Mucosa of descending colon (tissue), 3 donors: ENCODE measurements at places on chromosomes 5 and 9.

DNA sequence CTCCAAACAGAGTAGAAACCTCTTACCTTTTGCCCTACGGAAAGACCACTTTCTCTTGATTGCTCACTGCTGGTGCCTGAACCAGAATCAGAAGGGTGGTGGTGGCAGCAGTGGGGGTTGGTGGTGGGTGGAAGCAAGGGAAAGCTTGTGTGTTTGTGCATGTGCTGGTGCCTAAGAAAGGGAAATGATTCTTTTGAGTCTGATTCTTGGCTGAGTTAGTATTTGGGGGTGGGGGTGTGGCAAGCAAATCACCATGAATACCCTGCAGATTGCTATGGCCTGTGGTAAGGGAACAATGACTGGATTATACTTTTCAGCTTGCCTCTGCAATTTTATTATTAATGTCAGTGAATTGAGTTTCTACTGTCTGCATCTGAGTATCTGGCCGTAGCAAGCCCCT lies 106.6 kb downstream of the ARHGAP26 start:
- no peak for DNase-seq

GRCh38 chr9:102398205-102398604 lies 596.9 kb upstream of the CYLC2 start:
- DNase-seq: no peak

DNA sequence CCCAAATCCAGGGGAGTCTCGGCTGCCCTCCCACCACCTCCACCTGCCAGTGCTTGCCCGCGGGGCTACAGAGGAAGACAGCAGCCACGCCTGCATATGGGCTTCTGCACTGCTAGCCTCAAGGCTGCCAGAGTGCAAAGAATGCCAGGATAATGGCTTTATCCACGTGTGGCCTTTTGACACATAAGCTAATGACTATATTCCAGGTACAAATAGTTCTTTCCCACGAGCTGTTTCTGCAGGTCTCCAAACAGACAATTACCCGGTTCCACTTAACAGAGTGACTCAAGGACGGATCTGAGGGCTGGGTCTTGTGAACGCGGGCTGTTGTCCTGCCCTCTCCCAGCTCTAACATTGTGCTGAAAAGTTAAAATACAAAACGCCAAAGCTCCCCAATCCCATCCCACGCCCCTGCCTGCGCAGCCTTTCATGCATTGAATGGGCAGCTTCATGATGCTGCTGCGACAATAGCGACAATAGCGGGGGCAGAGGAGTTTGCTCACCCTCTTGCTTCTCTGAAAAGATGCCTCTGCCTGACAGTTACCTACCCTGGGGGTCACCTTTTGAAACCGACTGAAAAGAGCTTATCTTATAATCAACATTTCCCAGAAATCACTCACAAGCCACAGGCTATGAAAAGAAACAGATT lies 39.1 kb upstream of the MSH3 start:
- no peak for DNase-seq

GRCh38 chr9:134929193-134930158 lies 11.8 kb upstream of the FCN1 start:
- DNase-seq: no peak

- no peak for DNase-seq
These were observed 1.2 kb downstream of the CCNH start for GRCh38 chr5:87411586-87411972.

- DNase-seq: no peak
These were observed 95.4 kb upstream of the DAB2 start for GRCh38 chr5:39520232-39520572.

DNA sequence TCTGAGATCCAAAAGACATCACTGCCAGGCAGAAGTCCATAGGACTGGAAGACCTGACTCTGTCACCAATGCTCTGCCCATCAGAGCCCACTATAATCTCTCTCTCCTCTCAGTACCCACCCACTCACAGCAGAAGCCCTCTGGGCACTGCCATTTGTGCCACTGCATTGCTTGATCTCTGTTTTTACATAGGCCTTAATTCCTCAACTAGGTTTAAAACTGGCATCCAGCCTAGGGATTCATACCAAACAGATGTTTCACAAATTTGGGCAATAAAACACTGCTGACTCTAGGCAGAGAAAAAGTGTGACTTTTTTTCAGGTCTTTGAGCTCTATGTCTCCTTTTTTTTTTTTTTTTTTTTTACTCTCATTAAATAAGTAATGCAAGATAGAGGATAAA lies 91.1 kb upstream of the RANBP3L start:
- DNase-seq: no peak

GRCh38 chr5:1468247-1468612 lies 23.0 kb upstream of the SLC6A3 start:
- peak; percentile 47 for DNase-seq

GRCh38 chr5:122182491-122182921 lies 53.2 kb downstream of the ZNF474 start:
- DNase-seq: peak; percentile 61

DNA sequence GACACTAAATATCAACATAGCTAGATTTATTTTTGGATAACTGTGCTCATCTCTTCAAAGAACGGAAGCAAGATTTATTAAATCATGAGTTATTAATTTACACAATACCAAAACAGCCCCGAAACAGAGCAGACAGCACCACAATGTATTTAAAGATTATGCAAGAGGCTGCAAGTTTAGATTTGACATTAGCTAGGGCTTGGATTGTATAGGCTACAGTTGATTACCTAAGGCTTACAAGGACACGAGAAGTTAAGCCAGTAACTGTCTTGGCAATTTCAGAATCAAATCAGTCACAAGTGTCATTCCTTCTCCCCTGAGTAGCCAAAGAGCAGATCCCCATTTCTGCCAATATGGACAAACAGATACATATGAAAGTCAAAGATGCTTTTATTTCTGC lies 152.6 kb downstream of the MED27 start:
- no peak for DNase-seq

GRCh38 chr9:90301277-90301653 lies 341.4 kb downstream of the DIRAS2 start:
- peak; percentile 54 for DNase-seq

- no peak for DNase-seq
These were observed 128.7 kb downstream of the GAS1 start for GRCh38 chr9:86818636-86819035.

DNA sequence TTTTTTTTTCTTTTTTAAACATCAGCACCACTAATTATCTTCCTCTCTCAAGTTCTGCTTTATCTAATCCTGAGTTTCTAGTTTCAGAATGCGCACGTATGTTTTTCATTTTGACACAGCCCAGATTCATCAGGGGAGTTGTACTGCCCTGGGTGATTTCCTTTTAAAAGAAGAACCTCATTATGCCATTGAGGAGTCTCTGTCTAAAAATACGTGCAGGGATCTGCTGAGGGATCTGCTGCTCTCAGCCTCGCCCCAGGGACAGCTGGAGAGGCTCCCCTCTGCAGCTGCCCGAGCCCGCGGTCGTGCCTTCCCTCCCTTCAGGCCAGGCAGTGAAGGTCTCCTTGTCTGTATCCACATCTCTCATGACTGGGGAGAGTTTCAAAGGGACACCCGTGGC lies 273.1 kb downstream of the ARHGEF28 start:
- DNase-seq: no peak

GRCh38 chr9:22159586-22159985 lies 150.5 kb upstream of the CDKN2B start:
- DNase-seq: no peak

DNA sequence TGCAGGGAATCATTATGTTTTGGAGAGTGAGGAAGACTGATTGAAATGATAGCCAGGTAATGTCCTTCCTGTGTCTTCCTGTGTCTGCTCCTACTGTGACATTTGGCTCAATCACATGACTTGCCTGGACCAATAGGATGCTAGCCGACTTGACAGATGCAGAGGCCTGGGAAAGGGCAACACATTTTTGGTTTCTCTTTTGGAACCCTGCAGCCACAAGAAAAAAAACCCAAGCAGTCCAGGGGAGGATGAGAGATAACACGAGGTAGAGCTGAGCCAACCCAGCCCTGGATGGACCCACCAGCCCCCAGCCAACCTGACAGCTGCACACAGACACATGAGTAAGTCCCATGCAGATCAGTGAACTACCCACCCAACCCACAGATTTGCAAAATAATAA lies 256.1 kb upstream of the SMARCA2 start:
- DNase-seq: peak; percentile 22

DNA sequence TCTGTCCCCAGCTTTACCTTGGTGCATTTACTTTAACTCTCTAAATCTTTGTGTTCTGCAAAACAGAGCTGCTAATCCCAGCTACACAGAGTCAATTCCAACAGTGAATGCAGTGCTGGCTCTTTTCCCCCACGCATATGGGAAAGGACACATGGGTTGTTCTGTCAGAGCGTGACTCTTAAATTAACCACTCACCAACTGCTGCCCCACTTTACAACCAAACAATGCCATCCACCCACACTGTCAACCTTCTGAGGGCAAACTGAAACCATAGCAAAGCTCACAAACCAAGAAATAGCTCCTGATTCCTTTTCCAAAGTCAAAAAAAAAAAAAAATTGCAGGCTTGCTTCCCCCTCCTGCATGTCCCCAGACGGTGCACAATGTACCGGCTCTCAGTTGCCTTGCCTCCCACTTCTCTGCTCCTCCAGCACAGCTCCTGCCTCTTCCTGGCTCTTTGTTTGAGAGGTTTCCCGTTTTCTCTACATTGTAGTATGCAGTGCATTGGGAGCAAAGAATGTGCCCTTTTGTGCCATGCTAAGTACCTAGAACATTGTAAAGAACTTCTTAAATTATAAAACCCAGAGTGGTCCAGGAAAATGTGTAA lies 151.5 kb upstream of the DAPK1 start:
- no peak for DNase-seq

GRCh38 chr9:134826336-134827285 lies 54.0 kb upstream of the FCN2 start:
- DNase-seq: no peak

- DNase-seq: no peak
These were observed 202.2 kb upstream of the DMRTA1 start for GRCh38 chr9:22244139-22245011.
